ENCODE measurements at places on chromosomes 6 and 20.

- no peak for DNase-seq
These were observed 18.2 kb upstream of the HDGFL1 start for GRCh38 chr6:22550971-22551670.

GRCh38 chr6:6924708-6925107 lies 183.1 kb upstream of the RREB1 start:
- no peak for DNase-seq

GRCh38 chr20:63898882-63899558 lies 4.1 kb downstream of the DNAJC5 start:
- DNase-seq: no peak

DNA sequence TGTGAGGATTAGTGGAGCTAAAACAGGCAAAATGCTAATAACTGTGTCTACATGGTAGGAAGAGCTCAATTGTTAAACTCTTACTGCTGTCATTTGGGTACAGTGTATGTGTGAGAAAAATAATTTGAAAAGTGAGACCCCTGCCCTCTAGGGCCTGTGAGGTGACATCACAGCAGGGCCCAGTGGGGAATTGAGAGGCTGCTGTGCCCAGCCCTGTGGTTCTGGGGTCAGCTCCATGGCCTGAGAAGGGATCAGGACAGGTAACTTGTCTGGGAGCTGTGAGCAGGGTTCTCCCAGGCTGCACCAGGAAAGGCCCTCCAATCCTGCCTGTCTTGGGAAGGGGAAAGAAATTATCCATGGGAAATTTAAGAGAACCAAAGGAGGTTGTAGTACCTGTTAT lies 1.3 kb downstream of the SIRPB1 start:
- no peak for DNase-seq

DNA sequence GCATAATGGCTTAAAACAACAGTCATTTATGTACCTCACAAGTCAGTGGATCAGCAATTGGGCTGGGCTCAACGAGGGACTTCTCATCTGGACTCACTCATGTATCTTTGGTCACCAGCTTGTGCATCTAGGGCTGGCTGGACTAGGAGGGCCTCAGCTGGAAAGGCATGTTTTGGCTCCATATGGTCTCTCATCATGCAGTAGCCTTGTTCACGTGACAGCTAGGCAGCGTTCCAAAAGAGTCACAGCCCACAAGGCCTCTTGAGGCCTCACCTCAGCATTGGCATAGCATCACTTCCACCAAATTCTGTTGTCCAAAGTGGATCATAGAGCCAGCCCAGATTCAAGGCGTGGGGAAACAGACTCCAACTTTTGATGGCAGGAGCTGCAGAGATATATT lies 110.1 kb downstream of the MAFB start:
- DNase-seq: no peak

GRCh38 chr6:31729515-31729978 lies 448 bp upstream of the DDAH2 start:
- DNase-seq: peak; percentile 81

- DNase-seq: no peak
These were observed 124.7 kb downstream of the HFE start for GRCh38 chr6:26211963-26212362.

GRCh38 chr6:52115145-52115741 lies 27.8 kb upstream of the PKHD1 start:
- no peak for DNase-seq

Measured in epithelial cell of esophagus (primary cell).